ENCODE measurements at places on chromosomes 3 and 15.

DNA sequence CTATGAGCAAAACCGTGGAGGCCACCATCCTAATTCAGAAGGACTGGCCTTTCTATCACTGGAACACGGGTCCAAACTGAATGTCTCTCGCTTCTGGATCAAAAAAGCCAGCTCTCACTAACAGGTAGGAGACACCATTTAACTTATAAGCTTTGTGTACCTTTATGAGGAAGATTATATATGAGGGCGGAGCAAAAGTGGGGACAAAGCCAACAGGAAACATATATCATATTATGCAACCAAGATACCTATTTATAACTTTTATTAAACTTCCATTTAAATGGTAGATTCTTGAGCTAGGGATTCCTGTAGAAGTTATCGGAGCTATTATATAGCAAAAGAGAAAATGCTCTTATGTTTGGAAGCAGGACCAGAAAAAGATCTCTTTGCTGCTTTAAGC lies 78.4 kb downstream of the IGF2BP2 start:
- DNase-seq, result no peak

DNA sequence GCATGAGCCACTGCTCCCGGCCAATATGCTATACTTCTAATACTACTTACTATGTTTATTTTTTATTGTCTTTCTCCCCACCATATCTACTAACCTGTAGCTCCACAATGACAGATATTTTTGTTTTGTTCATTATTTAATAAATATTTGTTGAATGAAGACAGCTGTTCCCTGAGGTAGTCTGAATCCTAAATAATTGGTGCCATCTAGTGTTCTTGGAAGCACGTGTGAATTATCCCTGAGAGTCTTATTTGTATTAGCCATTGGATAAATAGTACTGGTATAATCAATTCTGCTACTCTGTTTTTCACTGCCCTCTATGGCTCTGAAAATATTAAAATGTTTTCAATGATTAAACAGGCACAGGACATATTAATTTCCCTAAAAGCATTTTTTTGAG lies 5.6 kb upstream of the APPL1 start:
- DNase-seq, result no peak

- peak; percentile 42 for DNase-seq
Observed at GRCh38 chr15:58568157-58568571, 136.4 kb downstream of the LIPC start.

DNA sequence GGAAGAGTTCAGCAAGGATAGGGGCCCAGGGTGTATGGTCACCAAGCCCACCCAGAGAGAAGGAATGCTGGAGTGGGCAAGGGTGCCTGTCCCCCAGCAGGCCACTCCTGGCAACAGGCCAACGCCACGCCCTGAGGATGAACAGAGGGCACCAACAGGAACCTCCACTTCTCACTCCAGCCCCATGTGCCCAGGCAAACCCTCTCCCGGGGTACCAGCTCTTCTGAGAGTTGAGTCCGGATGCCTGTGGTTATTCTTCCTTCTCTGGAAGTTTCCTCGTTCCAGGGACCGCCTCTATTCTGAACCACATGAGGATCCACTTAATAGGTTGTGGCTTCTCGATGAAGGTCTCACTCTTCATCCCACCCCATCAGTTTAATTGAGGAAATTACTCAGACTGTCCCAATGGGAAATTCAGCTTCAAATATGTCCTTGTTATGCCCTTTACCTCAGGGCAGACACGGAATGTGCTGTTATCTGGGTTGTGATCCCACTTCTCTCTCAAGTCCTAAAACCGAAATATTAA lies 114.3 kb downstream of the LIPC start:
- DNase-seq, result no peak

GRCh38 chr3:145088917-145089316 lies 1072.1 kb downstream of the PLOD2 start:
- no peak for DNase-seq

- no peak for DNase-seq
Observed at GRCh38 chr3:32278714-32279113, 40.2 kb downstream of the CMTM8 start.

- peak; percentile 34 for DNase-seq
Observed at GRCh38 chr3:50806806-50807205, 132.1 kb downstream of the DOCK3 start.

DNA sequence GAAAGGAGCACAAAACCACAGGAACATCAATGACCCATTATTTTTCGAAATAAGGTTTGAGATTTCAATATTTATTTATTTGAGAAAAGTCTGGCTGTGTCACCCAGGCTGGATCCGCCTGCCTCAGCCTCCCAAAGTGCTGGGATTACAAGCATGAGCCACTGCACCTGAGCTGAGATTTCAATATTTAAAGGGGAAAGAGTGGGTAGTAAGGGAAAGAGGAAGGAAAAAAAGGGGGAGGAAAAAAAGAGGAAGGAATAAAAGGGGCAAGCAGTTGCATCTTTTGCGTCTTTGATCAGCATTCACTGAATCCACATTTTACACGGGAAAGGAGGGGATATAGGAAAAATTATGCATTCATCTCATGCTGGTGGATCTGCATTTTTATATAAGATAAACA lies 47.4 kb downstream of the ERICH6 start:
- no peak for DNase-seq

DNA sequence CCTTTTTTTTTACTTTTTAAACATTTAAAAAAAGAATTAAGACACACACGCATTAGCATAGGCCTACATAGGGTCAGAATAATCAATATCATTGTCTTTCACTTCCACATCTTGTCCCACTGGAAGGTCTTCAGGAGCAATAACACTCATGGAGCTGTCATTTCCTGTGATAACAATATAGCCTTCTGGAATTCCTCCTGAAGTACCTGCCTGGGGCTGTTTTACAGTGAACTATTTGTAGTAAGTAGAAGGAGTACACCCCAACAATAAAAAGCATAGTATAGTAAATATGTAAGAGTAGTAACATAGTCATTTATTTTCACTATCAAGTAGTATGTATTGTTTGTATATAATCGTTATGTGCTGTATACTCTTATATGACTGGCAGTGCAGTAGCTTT lies 19.5 kb upstream of the CLDN18 start:
- DNase-seq, result no peak

GRCh38 chr15:65209701-65210643 lies 1.3 kb downstream of the CILP start:
- DNase-seq, result no peak
